H9 (cell line): ENCODE measurements at places on chromosomes 16 and 17. TPM values are rescaled to one million over a fixed set of nuclear protein-coding genes. Genes with fewer than 3 reads are reported as not detected.

ZNF287 gene
- total RNA-seq, result 4.8 and 7.1 TPM in 2 replicates

EXOC3L1 gene
- total RNA-seq, result 3.1 and 3.3 TPM in 2 replicates

GRCh38 chr17:19269106-19269505, 31.9 kb downstream of the EPN2 start:
- peaks cover 4% of the 10 kb centered on the region; the same call in 1 of the 3 replicates for H3K36me3 ChIP-seq
- no peaks in the 10 kb centered on the region for H3K27me3 ChIP-seq
- H3K4me3 ChIP-seq, result no peak overlapping the region
- no peak overlapping the region for H3K27ac ChIP-seq

DNA sequence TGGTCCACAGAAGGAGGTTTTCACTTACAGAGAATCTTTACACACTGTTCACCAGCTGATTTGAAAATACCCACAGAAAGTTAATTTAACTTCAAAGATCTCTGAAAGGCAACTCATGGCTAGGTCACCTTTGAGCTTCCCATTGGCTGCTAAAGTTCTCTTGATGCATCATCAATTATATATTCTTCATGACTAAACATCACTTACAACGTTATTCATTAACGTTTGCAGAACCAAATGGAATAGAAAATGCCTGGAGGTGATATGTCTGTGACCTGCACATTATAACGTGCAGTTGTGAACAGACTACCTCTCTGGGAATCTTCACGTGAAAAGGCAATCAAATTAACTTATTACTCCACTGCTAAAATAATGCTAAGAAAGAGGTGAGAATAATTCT, 238.5 kb downstream of the ZFHX3 start:
- no peaks in the 10 kb centered on the region for H3K27me3 ChIP-seq
- H3K4me1 ChIP-seq, result no peaks in the 10 kb centered on the region; the same call in none of the 2 replicates
- H3K27ac ChIP-seq, result no peak overlapping the region
- DNase-seq, result no peak
